ENCODE measurements at places on chromosomes 13 and 19.

DNA sequence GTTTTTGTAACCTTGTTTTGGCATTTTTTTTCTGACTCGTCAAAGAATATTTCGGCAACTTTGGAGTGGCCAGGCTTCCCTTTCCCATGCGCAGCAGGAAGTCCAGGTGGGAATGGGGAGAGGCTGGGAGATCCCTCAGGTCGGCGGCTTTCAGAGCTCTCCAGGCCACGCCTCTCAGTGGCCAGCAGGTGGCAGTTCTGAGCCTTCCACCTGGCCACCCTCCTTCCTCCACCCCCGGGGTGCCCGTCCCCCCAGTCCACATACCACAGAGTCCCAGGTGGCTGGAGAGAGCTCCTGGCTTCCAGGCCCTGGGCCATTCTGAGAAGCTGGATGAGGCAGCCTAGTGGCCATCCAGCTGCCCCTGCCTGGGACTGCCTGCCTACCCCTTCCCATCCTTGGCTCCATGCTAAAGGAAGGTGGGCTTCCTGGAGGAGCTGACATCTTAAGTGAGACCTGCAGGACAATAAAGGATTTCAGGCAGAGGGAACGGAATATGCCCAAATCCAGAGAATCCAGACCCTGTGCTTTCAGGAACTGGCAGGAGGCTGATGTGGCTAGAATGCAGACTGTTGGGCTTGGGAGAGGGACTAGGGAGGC lies 46.3 kb downstream of the CCNE1 start:
- no peak for DNase-seq

DNA sequence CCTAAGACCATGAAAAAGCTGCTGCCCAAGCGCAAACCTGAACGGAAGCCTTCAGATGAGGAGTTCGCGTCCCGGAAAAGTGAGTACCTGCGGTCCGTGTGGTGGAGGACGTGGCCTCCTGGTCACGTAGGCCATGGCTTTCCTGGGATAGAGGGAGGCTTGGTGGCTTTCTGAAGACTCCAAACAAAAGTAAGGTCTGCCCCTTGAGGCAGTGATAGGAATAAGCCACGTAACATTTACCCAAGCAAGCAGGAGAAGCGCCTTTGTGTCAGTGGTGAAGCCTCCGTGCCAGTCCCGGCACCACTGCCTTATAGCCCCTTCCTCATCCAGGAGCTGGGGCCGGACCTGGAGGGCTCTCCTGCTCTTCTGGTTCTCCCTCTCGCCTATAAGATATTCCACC lies 34.3 kb upstream of the TEX29 start:
- no peak for DNase-seq

- no peak for DNase-seq
These were observed 121.2 kb downstream of the B3GLCT start for GRCh38 chr13:31320946-31321345.

- no peak for DNase-seq
These were observed 91.9 kb upstream of the GPR183 start for GRCh38 chr13:99398916-99399622.

DNA sequence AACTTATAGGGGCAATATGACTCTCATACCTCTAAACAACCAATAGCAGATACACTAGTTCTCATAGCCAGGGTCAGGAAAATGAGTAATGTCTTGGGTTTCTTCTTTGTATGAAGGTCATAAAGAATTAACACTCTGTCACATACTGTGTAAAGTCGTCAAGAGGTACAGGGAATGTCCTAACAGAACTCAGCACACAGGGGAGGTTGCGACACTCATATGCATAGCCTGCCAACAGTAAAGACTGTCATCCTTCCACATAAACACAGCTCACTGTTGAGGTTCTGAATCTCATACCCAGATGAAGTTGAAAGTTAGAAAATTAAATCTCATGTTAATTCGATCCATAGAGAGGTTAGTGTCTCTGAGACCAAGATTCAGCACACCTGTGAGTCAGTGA lies 34.2 kb upstream of the ZNF254 start:
- DNase-seq = no peak

GRCh38 chr19:13404236-13404635 lies 102.0 kb downstream of the CACNA1A start:
- DNase-seq = peak; percentile 49

DNA sequence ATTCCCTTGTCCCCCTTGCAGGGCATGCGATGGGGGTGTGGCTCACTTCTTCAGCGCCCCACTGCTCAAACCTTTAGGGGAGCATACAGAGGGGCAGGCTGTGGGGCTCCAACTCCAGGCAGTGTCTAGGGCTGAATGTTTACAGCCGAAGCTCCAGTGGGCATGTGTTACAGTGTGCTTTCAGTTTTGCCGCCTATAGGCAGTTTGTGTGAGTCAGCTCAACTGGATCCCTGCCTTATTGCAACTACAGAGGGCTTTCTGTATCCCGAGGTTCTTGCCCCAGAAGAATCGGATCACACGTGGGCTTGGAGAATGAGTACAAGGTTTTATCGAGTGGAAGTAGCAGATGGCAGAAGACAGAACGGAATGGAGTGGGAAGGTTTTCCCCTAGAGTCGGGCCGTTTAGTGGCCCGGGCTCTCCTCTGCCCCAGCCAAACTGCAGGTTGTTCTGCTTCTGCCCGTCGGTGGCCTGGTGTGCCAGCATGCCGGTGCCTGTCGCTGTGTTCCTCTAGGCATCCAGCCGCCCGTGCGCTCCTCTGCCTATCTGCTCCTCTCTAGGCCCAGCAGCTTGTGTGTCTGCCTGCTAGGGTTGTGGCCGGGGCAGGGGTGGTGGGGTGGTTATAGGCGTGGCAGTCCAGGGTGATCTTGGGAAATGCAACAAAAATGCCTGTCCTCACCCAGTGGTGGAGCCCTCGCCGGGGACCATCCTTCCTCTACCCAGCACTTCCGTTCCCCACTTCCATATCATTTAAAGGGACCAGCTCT lies 435.9 kb upstream of the SGCG start:
- no peak for DNase-seq

- no peak for DNase-seq
These were observed 26.3 kb upstream of the TNFSF11 start for GRCh38 chr13:42547612-42548011.

Data from NCI-H2107 (cell line).